ENCODE measurements at places on chromosomes 5 and 9.

DNA sequence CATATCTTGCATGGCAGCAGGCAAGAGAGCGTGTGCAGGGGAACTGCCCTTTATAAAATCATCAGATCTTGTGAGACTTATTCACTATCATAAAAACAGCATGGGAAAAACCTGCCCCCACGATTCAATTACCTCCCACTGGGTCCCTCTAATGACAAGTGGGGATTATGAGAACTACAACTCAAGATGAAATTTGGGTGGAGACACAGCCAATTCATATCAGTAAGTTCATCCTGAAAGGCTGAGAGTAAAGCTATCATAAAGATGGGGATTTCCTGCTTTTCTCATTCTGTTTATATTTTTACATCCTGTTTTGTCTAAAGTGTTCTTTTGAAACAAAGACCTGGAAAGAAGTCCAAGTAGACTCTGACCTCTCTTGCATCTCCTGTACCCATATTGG is 28.9 kb upstream of the IL33 start:
- DNase-seq, result no peak

DNA sequence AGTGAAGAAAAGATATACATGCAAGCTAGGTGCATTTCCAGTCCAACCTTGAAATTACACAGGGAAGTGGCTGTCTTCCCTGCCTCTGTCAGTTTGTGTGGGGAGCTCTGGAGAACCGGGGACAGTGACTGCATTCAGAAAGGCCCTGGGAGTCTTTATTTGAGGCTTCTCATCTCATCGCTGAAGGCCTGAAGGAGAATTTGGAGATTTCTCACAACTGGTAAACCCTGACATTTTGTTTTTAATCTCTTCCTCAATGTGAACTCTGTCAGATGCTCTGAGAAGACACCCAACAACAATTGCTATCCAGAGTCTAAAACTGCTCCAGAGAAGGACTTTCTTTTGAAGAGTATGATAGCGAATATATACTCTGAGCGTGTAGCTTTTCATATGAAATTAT is 33.0 kb downstream of the MACIR start:
- no peak for DNase-seq

GRCh38 chr9:34559624-34560455 is 29.7 kb downstream of the CNTFR start:
- DNase-seq, result no peak

- DNase-seq, result no peak
Measured at GRCh38 chr5:121949885-121950284, 11.9 kb upstream of the SRFBP1 start.

GRCh38 chr5:150245111-150245789 is 44.3 kb downstream of the CAMK2A start:
- DNase-seq, result no peak

Measured in stimulated activated CD8-positive, alpha-beta memory T cell treated with anti-CD3 and anti-CD28 coated beads, Interleukin-7, amount 100 ng/mL, for 24 hours (primary cell).